ENCODE measurements at places on chromosomes 1 and 21.

- DNase-seq, result no peak
Observed at GRCh38 chr1:234774971-234775370, 165.0 kb upstream of the IRF2BP2 start.

DNA sequence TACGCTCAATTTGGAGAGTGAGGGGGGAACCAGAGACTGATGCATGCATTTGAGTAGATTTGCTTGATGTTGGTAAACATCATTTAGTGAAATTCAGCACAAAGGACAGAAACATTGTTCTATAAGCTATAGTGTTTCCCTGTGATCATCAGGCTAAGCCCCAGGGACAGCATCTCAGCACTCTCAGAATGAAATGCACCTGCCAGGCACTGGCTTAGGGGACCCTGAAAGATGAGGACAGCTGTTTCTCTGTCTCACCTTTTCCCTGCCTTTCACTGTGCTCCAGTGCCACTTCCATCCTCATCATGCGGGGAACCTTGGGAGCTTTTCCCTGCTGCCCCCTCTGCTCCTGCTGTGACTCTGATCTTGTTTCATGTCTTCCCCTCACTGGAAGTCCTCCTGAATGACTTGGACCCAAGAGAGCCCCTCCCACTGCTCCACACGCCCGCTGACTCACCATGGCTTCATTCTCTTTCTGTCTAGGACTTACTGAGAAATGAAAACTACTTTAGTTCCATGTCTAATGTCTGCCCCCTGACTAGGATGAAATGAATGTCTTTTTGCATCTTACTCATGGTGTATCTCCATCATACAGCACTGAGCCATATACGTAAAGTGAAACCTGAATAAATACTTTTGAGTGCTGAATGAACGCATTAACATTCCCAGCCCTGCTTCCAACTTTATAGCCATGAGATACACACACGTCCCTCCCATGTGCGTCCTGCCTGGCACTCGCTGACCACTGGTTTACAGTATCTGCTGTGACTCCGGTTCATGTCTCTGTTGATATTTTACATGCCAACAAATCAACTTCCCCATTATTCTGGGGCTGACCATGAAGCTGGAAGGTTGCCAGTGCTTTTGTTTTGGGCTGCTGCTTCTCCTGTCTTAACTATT, 182.0 kb downstream of the PCP4 start:
- DNase-seq, result no peak

- no peak for DNase-seq
Observed at GRCh38 chr1:3695326-3696217, 43.3 kb downstream of the TP73 start.

GRCh38 chr1:117590273-117590925, 15.4 kb upstream of the TENT5C start:
- DNase-seq, result no peak

DNA sequence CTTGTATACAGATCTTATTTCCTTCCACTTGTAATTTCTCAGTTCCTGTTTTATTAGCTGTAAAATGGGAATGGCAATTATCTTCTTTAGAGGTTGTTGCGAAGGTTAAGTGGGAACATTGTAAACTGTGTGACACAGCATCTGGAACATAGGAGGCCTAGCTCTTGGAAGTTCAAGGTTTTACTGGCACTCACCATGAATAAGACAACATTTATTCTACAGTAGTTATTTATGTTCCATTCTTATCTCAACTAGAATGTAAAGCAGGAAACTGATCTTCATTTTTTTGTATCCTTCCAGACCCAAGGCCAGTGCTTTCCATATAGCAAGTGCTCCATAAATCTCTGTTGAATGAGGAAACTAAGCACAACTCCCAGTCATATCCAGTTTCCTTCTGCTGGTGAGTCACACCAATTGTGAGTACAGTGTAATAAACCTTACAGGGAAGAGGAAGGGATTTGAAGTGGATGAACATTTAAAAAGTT, 1.4 kb downstream of the BCL10 start:
- no peak for DNase-seq

DNA sequence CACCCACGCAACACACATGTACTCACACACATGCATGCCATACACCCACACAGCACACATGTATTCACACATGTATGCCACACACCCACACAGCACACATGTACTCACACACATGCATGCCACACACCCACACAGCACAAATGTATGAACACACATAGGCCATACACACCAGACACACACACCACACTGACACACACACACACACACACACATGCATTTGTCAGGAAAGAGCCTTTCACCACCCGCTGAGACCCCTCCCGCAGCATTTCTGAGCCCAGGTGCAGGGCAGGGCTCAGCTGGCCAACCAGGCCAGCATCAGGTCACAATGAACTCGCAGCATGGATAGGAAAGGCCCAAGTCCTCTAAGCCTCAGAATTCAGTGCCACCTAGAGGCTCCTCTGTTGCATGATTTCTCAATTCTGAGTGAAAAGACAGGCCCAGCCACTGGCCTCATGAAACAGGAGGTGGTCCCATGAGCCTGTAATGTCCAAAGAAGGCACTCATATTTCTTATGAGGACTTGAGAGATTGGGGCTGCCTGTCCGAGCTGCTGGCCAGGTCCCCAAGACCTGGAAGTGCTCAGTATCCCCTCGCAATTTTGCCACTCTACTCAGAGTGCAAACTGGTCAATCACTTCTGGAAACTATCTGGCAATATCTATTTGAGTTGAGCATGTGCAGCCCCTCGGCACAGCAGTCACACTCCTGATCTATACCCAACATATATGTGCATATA, 57.3 kb downstream of the PSMG1 start:
- DNase-seq, result peak; percentile 65

DNA sequence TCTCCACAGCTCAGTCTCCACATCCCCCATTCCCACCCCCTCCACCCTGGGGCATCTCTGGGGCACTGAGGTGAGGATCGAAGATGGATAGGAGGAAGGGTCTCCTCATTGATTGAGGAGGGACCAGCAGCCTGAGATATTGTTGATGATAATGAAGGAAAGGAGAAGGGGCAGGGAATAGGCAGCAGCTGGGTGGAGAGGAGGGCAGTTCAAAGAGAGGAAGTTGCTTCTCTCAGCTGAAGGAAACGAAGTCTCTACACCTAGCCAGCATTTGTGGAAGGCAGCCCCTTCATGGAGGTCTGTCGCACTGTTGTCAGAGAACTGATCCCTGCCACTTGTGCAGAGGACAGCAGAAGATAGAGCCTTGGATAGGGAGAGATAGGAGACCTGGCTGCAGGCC, 5.7 kb downstream of the KNCN start:
- no peak for DNase-seq

DNA sequence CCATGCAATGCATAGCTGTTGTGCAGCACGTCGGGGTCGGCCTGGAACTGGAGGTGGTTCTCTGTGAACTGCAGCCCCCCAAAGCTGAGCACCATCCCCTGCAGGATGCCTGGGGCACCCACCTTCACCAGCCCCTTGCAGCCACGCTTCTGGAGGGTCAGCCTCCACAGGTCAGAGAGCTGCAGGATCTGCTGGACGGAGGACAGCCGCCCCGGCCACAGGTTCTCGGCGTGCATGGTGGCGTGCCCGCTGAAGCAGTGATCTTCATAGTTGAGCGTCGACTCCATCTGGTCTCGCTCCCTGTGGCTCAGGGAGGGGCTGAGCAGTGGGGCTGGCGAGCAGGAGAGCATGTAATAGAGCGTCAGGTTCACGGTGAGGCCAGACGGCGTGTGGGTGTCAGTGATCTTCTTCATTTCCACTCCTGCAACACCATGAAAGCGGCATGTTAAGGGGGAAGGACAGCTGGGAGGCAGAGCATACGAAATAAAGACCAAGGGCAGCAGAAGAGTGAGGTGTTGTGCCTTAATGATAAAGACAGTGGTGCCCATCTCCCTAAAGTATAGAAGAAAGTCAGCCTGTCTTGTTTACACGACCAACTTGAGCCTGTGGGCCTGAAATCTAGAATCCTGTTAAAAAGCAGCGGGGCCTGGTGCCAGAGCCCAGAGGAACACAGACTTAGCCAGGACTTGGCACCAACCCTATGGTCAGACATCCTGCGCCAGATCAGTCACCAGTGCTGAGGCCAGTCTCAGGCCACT, 3.0 kb downstream of the KIAA2013 start:
- no peak for DNase-seq

GRCh38 chr21:14491269-14491681, 54.8 kb downstream of the SAMSN1 start:
- DNase-seq, result no peak

Measured in right forelimb (tissue), 1 donor.